ENCODE measurements at places on chromosomes 6 and 20.

DNA sequence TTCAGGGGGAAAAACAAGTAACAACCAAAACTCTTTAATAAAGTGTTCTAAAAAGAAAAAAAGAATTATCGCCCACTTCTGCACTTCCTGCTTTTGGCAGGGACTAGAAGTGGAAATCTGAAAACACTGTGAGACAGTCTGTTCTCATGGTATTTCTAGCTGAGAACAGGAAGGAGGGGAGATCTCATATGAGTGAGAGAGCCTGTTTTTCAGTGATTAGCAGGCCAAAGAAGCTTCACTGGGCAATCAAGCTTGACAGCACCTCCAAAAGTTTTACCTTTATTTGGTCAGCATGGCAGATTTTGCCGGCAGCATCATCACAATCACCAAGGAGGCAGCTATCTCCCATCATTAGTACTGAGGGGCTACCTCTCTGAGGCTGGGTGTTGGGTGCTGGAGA, 79.5 kb upstream of the ATXN1 start:
- no peak for DNase-seq

DNA sequence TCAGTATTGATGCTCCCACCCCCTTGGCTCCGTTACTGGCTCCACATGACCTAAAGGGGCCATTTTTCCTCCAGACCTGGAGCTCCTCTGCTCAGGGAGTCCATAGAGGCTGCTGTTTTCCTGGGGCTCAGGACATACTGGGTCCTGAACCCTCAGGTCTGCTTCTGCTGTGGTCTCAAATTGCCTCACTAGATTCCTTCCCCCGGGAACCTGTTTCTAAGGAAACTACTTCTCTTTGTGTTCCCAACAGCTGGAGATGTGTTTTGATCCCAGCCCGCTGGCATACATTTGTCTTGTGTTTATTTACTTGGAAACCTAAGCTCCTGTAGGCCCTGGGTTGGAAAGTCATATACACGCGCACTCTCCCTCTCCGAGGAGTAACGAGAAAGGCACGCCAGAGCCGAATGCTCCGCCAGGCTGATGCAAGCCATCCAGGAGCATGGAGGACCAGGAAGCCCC, 222.8 kb downstream of the UST start:
- DNase-seq = no peak

GRCh38 chr6:22667855-22668254, 98.5 kb downstream of the HDGFL1 start:
- no peak for DNase-seq

- DNase-seq = no peak
These were observed 27.9 kb downstream of the GFRA4 start for GRCh38 chr20:3635346-3635745.

DNA sequence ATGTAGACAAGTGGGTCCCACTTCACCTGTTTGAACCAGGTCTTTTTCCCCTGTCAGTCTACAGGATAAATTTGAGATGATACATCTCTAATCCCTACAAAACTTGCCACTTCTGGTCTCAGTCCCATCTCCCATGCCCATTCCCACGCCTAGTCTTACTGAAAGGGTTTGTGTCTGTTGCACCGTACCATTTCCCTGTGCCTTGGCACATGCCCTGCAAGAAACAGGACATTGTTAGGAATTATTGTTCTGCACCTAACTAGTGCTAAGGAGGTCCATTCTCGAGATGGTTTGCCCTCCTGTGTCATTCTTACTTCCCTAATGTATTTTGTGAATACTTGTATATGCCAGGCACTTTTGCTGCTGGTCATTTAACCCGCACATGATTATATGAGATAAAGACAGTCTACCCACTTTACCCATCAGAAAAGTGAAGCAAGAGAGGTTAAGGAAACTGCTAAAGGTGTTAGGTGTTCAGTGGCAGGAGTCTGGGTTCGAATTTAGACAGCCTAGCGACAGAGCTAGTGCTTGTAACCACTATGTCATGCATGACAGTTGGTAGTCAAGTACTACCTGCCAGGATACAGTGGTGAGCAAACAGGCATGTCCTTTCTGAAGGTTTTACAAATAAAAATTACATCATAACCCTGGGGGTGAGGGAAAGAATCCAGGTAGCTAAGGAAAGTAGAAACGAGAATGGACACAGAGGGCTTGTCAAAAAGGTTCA, 12.7 kb downstream of the FAM217A start:
- DNase-seq = no peak
